ENCODE measurements at places on chromosomes 6 and 20.

GRCh38 chr20:50543326-50543725 is 33.1 kb downstream of the PTPN1 start:
- no peak for DNase-seq

DNA sequence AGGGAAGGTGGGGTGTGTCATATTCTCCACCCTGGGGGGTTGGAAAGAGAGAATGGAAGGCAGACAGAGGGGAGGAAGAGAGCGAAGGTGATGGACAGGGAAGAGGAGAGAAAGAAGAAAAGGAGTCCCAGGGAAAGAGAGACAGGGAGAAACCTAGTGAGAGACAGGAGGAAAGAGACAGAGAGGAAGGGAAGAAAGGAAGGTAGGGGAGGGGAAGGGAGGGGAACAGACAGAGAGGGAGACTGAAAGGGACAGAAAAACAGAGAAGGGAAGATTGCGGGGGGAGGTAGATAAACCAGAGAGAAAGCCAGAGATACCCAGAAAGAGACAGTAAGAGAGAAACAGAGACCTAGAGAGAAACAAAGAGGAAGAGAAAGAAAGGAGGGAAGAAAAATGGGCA is 88.4 kb downstream of the CDH22 start:
- DNase-seq: no peak

- no peak for DNase-seq
Observed at GRCh38 chr6:168600381-168600780, 159.4 kb downstream of the SMOC2 start.

- DNase-seq: no peak
Observed at GRCh38 chr6:97689078-97689754, 406.2 kb upstream of the MMS22L start.

DNA sequence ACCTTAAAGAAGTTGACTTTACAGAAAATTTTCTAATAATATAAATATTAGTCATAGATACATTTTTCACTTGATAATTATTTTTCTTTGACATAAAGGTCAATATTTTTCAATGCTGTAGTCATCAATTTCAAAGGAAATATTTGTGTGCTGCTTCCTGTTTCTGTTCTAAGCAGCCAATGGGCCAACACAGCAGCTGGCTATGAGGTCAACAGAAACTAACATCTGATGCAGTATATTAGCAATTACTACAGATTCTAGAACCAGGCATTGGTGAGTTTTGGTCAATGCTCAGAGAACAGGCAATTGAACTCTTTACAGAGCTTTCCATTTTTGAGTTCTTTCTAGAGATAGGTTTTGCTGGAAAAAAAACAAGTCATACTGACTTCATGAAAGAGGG is 669.6 kb upstream of the NRSN1 start:
- DNase-seq: no peak

DNA sequence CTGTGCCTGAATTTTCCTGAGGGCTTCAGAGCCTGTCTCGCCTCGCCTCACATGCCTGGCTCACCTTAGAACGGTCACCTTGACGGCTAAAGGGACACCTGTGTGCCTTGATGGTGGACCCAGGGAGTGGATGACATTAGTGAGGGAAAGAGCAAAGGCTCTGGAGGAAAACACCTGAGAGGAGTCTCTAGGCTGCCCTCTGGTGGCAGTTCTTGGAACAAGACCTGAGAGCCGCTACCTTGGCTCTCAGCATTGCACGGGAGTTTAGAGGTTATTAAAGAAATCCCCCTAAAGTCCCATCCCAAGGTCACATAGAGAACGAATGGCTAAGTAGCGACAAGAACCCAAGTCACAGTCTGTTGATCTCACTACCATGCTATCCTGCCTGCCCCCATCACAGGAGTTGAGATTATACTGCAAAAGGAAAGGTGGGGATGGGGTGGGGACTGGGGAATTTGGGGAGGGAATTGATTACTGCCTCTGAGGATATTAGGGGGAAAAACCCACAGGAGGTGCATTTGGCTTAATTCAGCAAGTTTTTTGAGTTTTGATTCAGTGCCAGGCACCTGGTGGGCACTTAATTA is 7.9 kb upstream of the CDSN start:
- peak; percentile 65 for DNase-seq

DNA sequence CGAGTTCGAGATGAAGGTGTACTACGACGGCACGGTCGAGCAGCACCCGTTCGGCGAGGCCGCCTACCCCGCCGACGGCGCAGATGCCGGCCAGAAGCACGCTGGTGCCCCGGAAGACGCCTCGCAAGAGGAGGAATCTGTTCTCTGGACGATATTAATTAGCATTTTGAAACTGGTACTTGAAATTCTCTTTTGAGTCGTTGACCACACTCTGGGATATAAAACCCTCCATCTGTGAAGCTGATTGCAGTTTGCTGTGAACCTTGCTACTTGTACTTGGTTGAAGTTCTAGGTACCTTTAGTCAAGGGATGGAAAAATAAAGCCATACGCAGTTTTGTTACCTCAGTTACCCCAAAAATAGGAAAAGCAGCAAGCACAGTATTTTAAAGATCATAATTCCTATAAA is 917 bp downstream of the C6orf120 start:
- no peak for DNase-seq

DNA sequence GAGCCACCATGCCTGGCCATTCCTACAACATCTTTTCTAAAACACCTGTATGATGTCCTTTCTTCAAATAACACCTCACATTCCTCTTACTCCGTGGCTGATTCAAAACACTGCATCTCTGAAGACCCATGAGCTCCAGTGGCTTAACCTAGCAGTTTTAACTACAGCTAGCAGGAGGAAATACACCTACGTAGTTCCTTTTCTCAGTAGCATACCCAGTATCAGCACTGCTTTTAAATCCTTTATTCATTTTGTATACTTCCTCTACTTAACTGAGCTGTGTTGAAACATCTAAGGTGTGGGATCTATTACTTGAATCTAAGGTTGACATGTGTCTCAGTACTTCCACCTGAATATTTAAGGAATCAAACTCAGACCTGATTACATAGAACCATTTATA is 113.6 kb upstream of the CCDC28A start:
- DNase-seq: no peak

DNA sequence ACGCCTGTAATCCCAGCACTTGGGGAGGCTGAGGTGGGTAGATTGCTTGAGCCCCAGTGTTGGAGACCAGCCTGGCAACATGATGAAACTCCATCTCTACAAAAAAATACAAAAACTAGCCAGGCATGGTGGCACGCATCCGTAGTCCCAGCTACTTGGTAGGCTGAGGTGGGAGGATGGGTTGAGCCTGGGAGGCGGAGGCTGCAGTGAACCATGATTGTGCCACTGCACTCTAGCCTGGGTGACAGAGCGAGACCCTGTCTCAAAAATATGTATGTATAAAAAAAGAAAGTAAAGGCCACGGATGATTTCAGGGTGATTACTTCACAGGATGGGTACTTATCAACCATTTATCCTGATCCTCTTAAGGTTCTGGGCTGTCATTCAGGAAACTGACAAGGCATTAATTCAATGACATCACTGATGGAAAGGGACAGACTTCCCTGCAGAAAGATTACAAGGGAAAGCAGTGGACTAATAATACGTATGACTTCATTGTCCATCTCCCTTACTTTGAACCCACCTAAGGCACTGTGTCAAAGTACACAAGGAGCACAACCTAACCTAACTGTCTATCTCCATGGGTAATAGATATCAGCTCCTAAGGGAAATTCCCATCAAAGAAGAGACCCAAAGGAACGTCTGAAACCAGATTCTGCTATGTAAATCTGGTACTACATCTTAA is 61.2 kb downstream of the ZMYND8 start:
- DNase-seq: no peak

DNA sequence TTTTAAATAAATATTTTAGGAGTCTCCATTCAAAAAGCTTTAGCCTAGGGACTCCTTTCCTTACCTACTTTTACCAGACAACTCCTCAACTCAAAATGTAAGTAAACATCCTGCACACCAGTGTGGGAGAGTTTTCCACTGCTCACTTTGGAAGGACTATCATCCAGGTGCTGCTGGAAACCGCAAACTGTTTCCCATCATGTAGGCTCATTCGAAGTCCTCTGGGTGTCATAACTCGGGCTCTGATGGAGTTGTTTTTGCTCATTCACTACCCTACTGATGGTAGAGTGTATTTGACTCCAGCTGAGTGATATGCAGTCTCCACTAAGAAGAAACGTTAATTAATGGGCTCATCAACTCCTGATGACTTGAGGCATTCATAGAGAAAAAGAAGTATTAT is 136.5 kb upstream of the AKAP12 start:
- no peak for DNase-seq

DNA sequence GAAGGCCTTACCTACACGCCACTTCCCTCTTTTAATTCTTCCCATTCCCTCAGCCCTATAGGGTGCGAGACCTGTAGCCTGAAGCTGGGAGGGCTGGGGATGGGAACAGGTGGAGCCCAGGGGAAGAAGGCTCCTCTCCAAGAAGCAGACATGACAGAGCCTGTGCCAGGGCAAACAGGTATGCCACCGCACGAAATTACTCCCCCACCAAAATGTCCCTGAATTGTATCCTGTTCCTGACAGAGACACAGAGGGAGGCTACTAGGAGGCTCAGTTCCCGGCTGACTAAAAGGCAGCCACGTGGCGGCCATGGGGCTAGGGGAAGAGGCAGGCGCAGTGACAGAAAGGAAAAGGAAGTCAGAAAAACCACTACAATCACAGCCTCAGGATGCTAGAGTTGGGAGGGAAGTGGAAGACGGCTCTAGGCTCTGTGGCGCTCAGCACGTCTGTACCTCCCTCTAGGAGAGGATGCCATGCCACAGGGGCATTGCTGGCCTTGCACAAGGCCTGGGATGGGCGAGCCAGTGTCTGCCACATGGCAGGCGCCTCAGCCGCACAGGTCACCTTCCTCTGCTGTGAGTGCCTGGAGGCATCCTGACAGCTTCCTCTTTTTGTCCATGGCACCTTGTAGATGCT is 27.7 kb downstream of the TFEB start:
- no peak for DNase-seq
